ENCODE measurements at places on chromosomes 1 and 21. TPM values are rescaled to one million over a fixed set of nuclear protein-coding genes. Genes with fewer than 3 reads are reported as not detected.

Gene ETV3L
- total RNA-seq, result not detected

DNA sequence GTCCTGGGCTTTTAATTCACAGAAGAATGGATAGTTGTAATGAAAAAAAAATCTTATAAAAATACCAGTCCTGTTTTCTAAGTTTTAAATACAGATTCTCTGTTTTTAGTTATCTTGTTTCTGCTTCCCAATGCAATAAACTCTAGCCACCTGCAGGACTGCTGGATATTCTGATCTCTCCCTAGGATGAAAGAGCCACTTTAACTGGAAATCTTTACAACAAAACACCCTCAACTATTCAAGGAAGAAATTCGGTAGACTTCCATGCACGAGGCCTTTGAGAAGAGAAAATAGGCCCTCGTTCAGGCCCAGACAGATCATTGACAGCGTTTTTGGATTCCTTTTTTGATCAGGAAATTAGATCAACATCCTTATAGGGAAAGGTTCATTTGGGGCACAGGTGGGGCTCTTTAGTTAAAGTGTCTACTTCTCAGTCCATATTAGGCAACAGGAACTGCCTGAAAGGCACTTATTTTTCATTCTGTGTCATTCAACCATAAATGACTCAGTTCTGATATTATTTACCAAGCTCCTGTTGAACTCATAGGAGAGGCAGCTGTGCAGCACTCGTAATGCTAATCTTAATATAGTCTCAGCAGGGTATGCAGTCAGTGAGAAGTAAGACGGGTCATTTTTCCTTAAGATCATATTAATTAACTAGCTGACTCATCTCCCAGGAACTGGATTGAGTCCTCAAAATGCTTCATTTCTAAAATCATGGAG, 71.1 kb upstream of the ERRFI1 start:
- no peaks in the 10 kb centered on the region for H3K36me3 ChIP-seq
- peaks cover 10% of the 10 kb centered on the region for H3K27me3 ChIP-seq
- peaks cover 39% of the 10 kb centered on the region for H3K4me1 ChIP-seq
- peak; percentile 46 for DNase-seq
- H3K27ac ChIP-seq, result peak overlapping the region; percentile 90
- peak overlapping the region; percentile 41 for H3K4me3 ChIP-seq

- H3K4me3 ChIP-seq, result no peak overlapping the region
- DNase-seq, result no peak
- H3K27ac ChIP-seq, result no peak overlapping the region
- no peaks in the 10 kb centered on the region for H3K36me3 ChIP-seq
Measured at GRCh38 chr1:17265162-17265561, 16.3 kb downstream of the PADI3 start.

Gene DNAJC28
- total RNA-seq, result 0.75 TPM

DNA sequence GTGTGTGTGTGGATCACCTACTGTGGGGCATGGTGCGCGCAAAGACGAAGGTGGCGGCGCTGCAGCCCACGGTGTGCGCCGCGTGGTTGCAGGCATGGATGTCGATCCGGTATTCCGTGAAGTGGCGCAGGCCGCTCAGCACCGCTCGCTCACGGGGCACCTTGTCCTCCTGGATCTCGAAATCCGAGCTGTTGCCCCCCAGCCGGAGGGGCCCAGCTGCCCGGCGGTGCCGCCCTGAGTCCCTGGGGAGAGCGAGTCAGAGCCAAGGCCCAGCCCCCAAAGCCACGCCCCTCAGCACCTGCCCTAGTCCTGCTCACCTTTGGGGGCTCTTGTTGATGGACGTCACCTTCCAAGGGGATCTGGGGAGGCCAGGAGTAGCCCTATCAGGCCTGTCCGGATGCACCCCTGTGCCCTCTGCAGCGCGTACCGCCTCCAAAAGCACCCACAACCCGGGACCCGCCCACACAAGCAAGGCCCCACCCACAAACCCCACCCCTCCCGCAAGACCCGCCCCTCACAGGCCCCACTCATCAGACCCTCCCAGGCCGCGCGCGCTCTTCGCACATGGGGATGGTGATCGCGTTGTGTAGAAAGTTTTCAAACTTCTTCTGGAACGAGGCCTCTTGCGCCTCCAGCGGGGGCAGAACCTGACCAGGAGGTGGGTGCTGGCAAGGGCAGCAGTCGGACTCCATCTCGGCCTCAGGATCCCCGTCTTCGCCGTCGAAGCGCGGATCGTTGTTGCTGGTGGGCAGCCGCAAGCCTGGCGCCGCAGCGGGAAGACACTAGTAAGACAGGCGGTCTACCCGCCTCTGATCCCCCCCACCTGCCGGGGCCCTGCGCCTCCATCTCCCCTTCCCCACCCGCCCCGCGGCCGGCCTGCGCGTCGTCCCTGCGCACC, 13.6 kb downstream of the INSRR start:
- no peak overlapping the region for H3K4me3 ChIP-seq
- peaks cover 58% of the 10 kb centered on the region for H3K27me3 ChIP-seq

- H3K27me3 ChIP-seq, result no peaks in the 10 kb centered on the region
- DNase-seq, result no peak
- no peaks in the 10 kb centered on the region for H3K36me3 ChIP-seq
- peaks cover 16% of the 10 kb centered on the region for H3K4me1 ChIP-seq
Measured at GRCh38 chr21:42748620-42749176, 95.3 kb downstream of the PDE9A start.

Gene PLA2G2D
- not detected for total RNA-seq

DNA sequence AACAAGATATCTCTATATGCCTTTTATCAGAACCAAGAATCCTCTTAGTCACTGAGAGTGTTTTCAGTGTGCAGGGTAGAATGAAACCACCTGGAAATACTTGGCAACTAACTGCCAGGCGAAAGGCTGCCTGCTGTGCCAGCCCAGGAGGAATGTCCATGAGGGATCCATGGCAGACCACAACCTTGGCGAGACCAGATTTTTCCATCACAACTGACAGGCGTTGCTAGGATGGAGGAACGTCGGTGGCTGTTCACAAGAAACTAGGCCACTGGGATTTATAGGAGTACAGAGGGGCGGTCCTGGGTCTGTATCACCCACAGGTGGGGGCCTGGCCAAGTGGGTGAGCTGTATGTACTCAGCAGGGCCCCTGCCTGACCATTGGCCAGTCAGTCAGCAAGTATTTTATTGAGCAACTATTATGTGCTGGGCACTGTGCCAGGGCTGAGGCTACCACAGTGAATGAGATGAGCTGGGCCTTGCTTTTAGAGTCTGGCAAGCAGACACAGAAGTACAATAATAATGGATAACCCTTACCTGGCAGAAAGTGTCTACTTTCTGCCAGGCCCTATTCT, 199.4 kb downstream of the FOXD2 start:
- H3K27ac ChIP-seq, result no peak overlapping the region
- H3K4me3 ChIP-seq, result no peak overlapping the region
- DNase-seq, result no peak

DNA sequence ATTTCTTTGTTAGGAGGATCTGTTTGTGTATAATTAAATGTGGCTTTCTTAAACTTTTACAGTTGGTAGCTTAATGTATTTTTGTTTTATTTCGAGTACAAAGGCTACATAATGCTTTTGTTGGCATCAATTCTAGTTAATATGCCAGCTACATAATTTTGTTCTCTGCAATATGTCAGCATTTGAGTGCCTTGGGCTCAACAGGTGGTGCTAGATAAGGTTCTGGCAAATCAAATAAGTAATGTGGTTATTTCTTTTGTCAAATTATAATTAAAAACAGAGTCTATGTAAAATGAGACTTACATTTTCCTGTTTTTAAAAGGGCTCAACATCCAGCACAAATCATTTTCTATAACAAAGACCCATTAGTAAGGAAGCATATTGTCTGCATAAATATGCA, 410.6 kb upstream of the NR5A2 start:
- H3K4me3 ChIP-seq, result no peak overlapping the region
- DNase-seq, result no peak
- peaks cover 2% of the 10 kb centered on the region for H3K27me3 ChIP-seq
- H3K36me3 ChIP-seq, result no peaks in the 10 kb centered on the region
- no peaks in the 10 kb centered on the region for H3K4me1 ChIP-seq

DNA sequence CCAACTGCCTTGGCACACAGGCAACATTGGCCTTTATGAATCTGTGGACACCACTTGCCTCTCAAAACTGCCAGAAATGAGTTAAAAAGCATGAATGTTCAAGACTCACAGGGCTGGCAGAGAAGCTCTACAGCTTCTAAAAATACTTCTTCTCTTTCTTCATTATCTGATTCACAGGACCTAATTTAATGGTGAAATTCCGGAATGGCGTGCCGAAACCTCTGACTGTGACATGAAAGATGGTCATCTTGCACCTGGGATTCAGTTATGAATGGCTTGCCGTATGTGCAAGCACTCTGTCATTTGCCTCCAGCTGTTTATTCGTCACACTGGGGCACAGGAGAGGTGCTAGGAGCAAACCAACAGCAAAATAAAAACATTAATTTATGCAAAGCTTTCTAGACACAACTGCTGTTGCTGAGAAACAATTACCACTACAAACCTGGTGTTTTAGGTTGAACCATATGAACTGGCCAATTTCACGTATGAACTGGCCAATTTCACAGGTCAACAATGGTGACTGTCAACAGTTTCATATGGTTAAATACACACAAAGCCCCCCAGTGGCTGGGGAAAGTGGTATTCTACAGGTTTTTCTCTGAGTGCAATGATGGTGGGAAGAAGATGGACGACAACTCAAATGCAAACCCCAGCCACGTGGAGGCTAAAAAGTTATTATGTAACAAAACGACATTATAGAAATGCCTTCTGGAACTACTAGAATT, 648.3 kb downstream of the KIF26B start:
- H3K27ac ChIP-seq, result no peak overlapping the region
- no peak overlapping the region for H3K4me3 ChIP-seq
- no peak for DNase-seq
- no peaks in the 10 kb centered on the region for H3K36me3 ChIP-seq

GRCh38 chr1:33288976-33289857, 31.7 kb downstream of the A3GALT2 start:
- H3K4me3 ChIP-seq, result no peak overlapping the region
- DNase-seq, result no peak
- H3K4me1 ChIP-seq, result no peaks in the 10 kb centered on the region
- no peaks in the 10 kb centered on the region for H3K27me3 ChIP-seq
- no peak overlapping the region for H3K27ac ChIP-seq

GRCh38 chr1:152926091-152926490, 17.7 kb downstream of the IVL start:
- peaks cover 20% of the 10 kb centered on the region for H3K27me3 ChIP-seq
- no peak for DNase-seq
- no peak overlapping the region for H3K4me3 ChIP-seq
- H3K36me3 ChIP-seq, result no peaks in the 10 kb centered on the region
- H3K27ac ChIP-seq, result no peak overlapping the region

GRCh38 chr1:155776414-155776813, 80.6 kb downstream of the GON4L start:
- H3K4me3 ChIP-seq, result no peak overlapping the region
- H3K27ac ChIP-seq, result peak overlapping the region; percentile 66
- H3K36me3 ChIP-seq, result peaks cover 35% of the 10 kb centered on the region
- peaks cover 7% of the 10 kb centered on the region for H3K4me1 ChIP-seq

DNA sequence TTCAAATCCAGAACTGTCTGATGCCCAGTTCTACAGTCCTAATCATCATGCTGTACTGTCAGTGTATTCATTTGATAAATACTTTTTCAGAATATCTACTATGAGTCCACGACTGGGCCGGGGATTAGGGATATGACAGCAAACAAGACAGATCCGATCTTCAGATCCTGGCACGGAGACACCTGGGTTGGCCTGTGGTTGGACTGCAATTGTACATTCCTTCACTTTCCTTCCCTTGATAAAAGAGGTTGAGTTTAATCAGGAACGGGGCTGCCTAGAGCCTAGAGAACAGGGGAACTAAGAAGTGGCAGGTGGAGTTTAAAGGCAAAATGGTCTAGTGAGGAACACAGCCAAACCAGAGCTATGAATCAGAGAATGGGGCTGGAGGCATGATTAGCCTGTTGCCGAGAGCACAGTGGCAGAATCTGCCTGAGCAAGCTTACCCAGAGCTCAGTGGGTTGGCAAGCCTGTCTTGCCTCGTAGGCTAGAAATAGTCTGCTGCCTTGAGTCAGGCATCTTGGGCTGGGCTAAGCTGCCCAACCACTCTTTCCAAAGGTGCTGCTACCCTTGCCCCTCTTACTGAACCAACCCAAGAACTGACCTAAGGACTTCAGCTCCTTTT, 38.1 kb upstream of the PTCH2 start:
- no peaks in the 10 kb centered on the region for H3K27me3 ChIP-seq
- no peak overlapping the region for H3K27ac ChIP-seq
- H3K36me3 ChIP-seq, result peaks cover 35% of the 10 kb centered on the region
- H3K4me1 ChIP-seq, result no peaks in the 10 kb centered on the region
- H3K4me3 ChIP-seq, result no peak overlapping the region

DNA sequence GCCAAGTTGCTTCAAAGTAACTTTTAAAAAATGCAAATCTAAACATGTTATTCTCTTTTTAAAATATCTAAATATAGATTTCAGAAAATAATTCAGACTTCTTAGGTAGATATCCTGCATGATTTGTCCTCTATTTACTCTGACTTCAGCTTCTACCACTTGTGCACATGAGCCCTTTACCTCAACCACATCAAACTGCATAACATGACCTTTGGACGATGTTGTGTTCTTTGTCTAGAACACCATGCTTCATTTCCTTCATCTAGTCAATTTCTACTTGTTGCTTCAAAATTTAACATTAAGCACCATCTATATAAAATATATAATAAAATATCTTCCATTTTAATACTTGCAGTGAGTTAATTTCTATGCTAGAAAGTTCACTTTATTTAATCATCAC, 96.9 kb downstream of the PLPP3 start:
- H3K4me1 ChIP-seq, result no peaks in the 10 kb centered on the region
- no peaks in the 10 kb centered on the region for H3K36me3 ChIP-seq
- no peak overlapping the region for H3K4me3 ChIP-seq
- DNase-seq, result no peak
- H3K27ac ChIP-seq, result no peak overlapping the region
- H3K27me3 ChIP-seq, result peaks cover 16% of the 10 kb centered on the region

DNA sequence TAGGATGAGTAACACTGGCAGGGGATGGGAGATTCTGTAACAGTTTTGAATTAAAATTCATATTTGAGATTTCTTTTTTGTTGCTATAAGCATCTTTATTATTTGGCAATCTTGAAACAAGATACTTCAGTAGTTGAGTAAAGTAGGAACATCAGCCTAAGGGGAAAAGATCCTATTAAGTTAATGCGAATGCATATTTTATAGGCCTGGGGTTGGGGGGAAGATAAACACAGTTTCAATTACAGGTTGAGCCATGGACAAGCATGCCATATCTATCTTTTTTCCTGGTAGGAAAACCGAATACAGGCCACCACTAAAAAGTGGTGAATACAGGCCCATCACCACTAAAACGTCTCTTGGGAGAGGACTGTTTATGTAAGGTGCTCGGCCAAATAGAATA, 32.3 kb downstream of the SMAP2 start:
- no peak for DNase-seq
- H3K36me3 ChIP-seq, result peaks cover 50% of the 10 kb centered on the region
- no peaks in the 10 kb centered on the region for H3K27me3 ChIP-seq
